ENCODE measurements at places on chromosomes 2 and 18.

- no peak for DNase-seq
Observed at GRCh38 chr2:84719434-84719833, 161.4 kb downstream of the TRABD2A start.

- no peak for DNase-seq
Observed at GRCh38 chr2:147641651-147642050, 203.2 kb upstream of the ACVR2A start.

- DNase-seq, result no peak
Observed at GRCh38 chr2:128638341-128639119, 319.9 kb upstream of the HS6ST1 start.

GRCh38 chr2:20540587-20541293 lies 93.9 kb downstream of the RHOB start:
- no peak for DNase-seq

GRCh38 chr2:85995648-85996529 lies 107.1 kb upstream of the ST3GAL5 start:
- no peak for DNase-seq

DNA sequence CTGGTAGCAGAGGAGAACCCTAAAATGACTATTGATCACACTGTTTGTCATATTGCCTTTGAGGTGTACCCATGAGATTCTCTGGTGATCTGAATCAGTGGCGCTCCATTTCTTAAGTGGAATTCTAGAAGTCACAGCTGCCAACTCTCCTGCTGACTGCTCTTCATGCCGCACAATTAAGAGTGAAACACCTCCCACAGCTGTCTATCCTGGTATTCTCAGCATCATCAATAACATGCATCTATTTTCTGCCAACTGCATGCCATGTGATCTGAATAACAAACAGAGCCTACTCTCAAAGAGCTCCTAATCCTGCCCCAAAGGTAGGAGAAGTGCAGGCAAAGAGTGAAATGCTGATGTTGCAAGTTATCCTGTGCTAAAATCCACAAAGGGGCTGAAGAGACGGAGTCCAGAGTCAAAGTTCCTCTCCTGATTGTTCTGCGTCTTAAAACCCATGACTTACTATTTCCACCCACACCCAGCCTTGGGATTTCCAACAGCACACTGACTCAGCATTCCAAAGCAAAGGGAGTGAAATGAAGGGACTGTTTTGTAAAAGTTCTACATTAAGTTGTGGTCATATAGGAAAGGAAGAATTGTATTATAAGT lies 13.7 kb upstream of the DAPL1 start:
- DNase-seq, result no peak

- no peak for DNase-seq
Observed at GRCh38 chr2:154875999-154876398, 177.5 kb downstream of the KCNJ3 start.

GRCh38 chr2:24048769-24049484 lies 614 bp upstream of the FKBP1B start:
- peak; percentile 15 for DNase-seq

- DNase-seq, result no peak
Observed at GRCh38 chr2:113966171-113966570, 76.3 kb downstream of the ACTR3 start.

DNA sequence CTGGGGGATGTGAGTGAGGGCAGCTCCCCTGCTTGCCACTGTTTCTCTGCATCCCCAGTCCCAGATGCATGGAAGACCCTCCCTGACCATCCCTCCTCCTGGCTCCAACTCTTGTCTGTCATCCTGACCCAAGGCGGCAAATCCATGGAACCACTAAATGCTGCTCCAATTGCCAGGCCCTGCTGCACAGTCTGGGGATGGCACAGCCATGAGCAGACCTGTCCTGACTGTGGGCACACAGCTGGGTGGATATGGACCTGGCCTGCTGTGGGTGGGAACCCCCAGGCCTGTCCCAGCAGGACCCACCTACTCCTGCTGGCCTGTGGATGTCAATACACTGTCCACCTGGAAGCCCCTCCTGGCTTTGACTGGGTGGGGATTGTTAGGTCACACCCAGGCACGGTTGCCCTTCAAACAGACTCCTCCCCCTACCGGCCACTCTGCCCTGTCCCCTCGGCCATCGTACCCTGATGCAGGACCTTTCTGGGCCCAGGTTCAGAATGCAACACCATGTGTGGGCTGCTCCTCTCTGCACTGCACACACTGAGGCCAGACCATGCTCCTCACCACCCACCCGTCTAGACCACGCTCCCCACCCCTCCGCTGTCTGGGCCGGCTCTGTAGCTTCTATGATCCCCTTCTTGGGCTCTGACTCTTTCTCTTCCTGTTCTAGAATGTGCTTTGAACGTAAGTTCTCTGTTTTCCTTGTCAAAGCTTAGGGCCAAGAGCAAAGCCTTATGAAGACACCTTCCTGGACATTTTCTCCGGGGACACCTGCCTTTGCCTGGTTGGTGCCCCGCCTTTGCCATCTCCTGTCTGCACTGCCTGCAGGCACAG lies 57.9 kb downstream of the INPP5D start:
- DNase-seq, result no peak

GRCh38 chr2:160381425-160381951 lies 112.1 kb downstream of the RBMS1 start:
- DNase-seq, result no peak

GRCh38 chr2:120669971-120670370 lies 65.7 kb upstream of the GLI2 start:
- DNase-seq, result no peak

- no peak for DNase-seq
Observed at GRCh38 chr2:126657148-126657635, 1.2 kb downstream of the GYPC start.
